ENCODE measurements at places on chromosomes 13 and 19. TPM values are rescaled to one million over a fixed set of nuclear protein-coding genes. Genes with fewer than 3 reads are reported as not detected.
A peak's percentile ranks its signal among the peaks of the same experiment; 100 is the strongest.

DNA sequence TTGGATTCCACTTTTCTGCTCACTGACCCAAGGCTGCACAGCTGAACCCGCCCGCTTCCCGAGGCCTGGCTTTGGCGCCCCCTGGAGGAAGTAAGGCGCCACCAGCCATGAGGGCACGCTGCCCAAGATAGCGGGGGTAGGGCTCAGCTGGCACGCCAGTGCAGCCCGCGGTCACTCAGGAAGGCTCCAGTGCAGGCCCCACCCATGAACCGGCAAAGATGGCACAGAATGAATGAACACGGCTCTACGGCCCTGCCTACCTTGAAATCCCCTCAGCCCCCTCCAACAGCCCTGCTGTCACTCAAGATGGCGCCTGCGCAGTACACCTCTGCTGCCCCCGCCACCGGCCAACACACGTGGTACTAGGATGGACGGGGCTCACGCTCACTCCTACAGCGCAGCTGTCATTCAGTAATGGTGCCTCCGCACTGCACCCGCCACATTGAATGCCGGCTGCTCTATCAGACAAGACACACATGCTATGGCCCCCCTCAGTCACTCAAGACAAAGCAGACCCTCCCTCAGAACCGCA lies 3.0 kb downstream of the PEG3 start:
- ATAC-seq = peak; percentile 27

GRCh38 chr13:94311893-94312292 lies 167.6 kb downstream of the DCT start:
- ATAC-seq = no peak

- ATAC-seq = no peak
Measured at GRCh38 chr13:25753976-25754375, 297.8 kb downstream of the SHISA2 start.

DNA sequence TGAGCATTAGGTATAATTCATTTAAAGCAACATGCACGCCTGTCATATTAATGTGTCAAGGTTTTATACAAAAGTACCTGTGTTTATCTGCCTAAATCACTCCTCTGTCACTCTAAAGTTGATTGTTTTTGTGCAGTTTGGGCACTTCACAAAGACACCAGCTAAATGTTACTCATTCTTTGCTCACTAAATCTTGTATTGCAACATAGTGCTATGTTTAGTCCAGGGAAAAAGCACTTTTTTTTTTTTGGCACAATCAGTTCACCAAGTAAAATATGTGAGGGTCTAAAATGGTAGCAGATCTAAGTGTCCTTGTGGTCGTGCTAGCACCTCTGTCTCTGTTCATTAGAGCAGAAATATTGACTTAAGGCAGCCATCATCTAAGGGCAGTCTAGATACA lies 2526.7 kb upstream of the PCDH20 start:
- no peak for ATAC-seq

The ALG5 gene
- 20.0 TPM for total RNA-seq

The GPC6 gene
- total RNA-seq = 0.96 TPM

- peak; percentile 26 for ATAC-seq
Measured at GRCh38 chr19:47363758-47364531, 14.8 kb downstream of the DHX34 start.

- ATAC-seq = no peak
Measured at GRCh38 chr13:112712451-112713207, 22.8 kb downstream of the ATP11A start.

DNA sequence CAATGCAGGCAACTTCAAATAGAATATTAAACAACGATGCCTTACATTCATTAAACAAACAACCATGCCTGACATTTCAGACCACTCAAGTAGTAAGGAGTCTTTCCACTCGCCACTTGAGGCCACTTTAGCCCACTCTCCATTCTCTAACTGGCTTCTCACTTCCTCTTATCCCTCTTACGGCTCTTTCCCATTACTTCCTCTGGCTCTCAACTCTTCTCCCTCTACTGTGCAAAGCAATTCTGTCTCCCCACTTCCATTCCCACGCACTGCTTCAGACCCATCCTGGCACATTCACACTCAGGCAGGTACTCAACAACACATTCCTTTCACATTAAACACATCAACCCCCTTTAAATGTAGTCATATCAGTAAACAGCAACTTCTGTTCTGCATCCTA lies 229.8 kb upstream of the IPO5 start:
- no peak for ATAC-seq

The PEAK3 gene
- 0.08 TPM for total RNA-seq

DNA sequence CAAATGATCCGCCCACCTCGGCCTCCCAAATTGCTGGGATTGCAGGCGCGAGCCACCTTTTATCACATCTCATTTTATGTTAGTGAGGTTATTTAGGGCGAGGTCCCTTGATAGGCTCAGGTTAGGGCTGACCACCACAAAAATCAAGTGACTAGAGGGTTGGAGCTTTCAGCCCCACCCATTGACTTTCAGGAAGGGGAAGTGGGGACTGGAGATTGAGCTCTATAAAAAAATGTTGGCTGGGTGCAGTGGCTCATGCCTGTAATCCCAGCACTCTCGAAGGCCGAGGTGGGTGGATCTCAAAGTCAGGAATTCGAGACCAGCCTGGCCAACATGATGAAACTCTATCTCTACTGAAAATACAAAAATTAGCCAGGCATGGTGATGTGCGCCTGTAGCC lies 20.1 kb downstream of the FPR3 start:
- ATAC-seq = no peak

GRCh38 chr19:31516756-31517155 lies 167.5 kb upstream of the TSHZ3 start:
- no peak for ATAC-seq

The ZNF221 gene
- total RNA-seq = 0.88 TPM

- ATAC-seq = no peak
Measured at GRCh38 chr13:35765366-35765765, 288.9 kb upstream of the MAB21L1 start.

DNA sequence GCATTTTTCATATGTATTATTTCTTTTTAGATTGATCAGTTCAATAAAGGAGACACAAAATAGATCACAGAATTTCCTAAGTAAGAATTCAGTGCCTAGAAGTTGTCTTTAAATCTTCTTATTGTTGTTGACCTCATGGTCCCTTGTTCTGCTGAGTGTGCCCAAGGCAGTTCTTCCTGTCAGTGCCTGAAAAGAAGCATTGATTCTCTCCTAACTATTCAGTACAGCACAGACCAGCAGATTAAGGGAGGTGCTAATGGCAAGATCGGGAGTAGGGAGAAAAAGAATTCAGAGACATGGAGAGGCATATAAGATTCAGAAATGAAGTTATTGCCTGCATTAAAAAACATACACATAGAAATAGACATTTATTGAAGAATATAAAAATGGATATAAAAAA lies 180.5 kb upstream of the PCDH9 start:
- no peak for ATAC-seq

Measured in esophagus mucosa (tissue), 1 donor.